T47D (cell line): ENCODE measurements at places on chromosomes 2 and 18.

- no peak for DNase-seq
Measured at GRCh38 chr18:77069931-77070330, 62.7 kb downstream of the MBP start.

GRCh38 chr2:177547122-177547521 lies 154.5 kb downstream of the AGPS start:
- no peak for DNase-seq

DNA sequence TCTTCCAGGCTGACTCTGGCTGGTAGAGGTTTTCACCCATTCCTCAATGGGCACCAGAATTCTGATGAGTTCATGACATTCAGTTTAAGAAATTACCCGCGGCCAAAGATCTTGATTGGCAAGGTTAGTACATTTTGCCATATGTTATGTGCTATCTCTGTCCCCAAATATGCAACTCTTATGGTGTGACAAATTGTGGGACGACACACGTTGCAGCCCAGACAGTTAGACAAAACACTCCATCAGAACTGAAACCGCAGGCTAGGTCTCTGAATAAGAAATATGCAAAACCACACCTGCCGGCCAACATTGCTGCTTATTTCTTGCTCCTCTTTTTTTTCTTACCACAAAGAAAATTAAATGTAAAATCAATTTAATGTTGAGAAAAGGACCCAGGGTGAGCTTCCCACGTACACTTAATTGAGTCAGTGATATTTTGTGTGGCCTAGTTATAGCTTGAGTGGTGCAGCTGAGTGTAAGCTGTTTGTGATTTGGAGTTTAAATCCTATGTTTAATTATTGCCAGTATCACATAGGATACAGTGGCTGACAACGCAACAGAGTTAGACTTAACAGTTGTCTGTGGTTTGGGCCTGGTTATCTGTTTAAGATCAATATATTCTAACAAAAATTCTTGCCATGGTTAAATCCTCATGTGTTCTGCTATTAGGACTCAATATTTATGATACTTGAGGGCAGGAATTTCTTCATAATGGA lies 35.7 kb upstream of the LTBP1 start:
- DNase-seq = no peak

GRCh38 chr2:25822190-25823117 lies 55.8 kb downstream of the ASXL2 start:
- no peak for DNase-seq

GRCh38 chr2:45944074-45944473 lies 292.6 kb downstream of the PRKCE start:
- peak; percentile 47 for DNase-seq

DNA sequence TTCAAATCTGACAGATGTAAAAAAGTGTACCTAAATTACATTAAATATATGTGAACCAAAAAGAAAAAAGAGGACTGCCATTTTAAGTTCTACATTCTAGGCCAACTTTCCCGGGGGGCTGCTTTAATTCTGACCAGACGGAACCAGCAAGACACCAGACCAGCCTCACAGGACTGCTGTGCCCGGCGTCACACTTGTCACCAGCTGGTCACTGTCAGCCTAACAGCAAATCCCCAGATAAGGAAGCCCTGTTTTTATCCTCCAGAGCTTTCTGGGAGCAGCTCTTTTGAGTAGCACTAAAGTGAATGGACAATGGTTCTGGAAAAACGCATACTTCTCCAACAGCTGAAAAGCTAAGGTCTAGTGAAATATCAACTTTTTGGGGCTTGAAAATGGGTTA lies 35.6 kb downstream of the CYB5A start:
- no peak for DNase-seq

GRCh38 chr2:110099038-110099425 lies 16.6 kb downstream of the MALL start:
- no peak for DNase-seq

- peak; percentile 61 for DNase-seq
Measured at GRCh38 chr18:48948112-48949049, 2.4 kb downstream of the SMAD7 start.

DNA sequence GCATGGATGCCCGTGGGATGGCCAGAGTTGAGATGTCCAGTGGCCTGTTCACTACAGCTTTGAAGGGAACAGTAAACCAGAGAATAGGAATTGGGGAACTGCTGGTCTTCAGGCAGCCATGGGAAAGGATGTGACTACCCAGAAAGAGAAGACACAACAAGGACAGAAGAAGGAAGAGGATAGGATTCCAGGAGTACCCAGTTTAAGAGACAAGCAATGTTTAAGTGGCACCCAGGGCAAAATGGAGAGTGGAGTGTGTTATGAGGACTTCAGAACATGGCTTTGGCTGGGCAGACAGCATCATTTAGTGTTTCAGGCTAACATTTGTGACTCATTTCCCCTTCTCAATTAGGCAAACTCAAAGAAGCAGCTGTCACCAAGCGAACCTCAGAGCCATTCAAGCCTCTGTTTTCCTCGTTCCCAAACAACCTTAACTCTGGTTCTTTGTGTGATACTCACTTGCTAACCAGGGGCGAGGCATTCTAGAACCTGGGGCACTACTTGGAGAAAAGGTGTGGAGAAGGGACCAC lies 4.0 kb upstream of the FAM124B start:
- no peak for DNase-seq

DNA sequence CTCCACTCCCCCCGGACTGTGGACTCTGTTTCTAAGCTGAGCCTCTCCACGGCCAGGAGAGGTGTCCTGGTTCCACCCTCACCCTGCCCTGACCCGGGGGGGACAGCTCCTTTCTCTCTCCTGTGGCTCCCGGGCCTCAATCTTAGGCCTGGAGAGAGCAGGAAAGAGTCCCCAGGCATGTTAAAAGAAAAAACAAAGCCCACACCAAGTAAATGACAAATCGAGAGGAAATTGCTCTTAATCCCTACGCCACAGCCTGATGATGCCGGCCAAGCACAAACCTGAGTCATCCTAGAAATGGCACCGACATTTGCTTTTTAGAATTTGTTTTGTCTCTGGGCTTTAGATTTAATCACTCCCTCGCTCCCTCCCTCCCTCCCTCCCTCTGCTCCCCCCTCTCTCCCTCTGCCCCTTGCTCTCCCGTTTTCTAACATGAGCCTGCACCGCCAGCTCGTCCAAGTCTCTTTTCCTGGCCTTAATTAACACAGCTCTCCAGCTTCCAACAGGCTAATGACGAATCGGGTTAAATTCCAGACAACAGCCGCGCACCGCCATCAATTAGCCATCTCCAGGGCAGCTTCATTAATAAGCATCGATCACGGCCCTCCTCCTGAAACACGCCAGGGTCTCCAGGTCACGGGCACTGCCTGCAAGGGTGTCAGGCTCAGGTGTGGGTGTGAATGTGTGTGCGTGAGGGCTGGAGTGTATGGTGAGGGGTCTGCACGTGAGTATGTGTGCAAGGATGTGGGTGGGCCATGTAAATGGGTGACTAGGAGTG lies 230.8 kb downstream of the CELF4 start:
- DNase-seq = no peak

GRCh38 chr2:8541223-8541622 lies 140.6 kb upstream of the ID2 start:
- no peak for DNase-seq

GRCh38 chr2:47269316-47270232 lies 114.5 kb upstream of the STPG4 start:
- DNase-seq = no peak

GRCh38 chr2:78315368-78315767 lies 710.1 kb upstream of the REG3G start:
- no peak for DNase-seq

DNA sequence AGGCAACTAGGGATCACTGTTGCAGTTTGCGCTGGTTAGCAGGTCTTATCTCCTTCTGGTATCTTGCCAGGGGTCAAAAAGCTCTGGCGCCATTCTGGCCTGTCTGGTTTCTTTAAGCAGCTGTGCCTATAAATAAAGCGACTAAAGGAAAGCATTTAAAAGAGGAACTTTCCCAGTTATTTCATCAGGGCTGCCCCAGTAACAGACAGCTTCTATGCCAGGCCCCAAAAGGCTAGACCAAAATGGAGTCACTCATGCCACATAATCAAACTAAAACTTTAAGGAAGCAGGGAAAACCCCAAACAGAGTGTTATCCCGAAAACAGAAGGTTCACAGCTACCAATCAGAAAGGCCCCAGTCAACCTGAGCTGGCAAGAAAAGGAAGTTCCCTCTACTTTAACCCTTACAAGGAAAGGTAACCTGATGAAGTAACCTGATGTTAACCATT lies 41.2 kb upstream of the HNRNPA3 start:
- DNase-seq = no peak

GRCh38 chr2:121977326-121977725 lies 221.9 kb downstream of the TSN start:
- no peak for DNase-seq

GRCh38 chr2:99354070-99354469 lies 16.9 kb downstream of the EIF5B start:
- no peak for DNase-seq

DNA sequence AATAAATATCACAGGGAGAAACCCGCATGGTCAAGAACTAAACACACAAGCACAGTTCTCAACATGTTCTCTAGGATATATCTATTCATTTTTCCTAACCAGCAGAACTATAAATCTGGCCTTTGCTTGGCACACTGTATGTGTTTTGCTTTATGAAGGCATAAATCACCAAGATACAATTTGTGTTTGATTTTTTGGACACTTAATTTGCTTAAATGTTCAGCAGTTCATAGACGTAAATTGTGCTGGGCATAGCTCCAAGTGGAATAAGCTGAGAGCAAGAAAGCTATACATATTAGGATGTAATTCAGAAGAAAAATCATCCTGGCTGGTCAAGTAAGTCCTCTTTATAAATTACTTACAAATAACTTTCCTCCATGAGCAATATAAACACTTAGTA lies 341.5 kb upstream of the ATP5MC3 start:
- DNase-seq = no peak

- no peak for DNase-seq
Measured at GRCh38 chr18:30705943-30706342, 336.6 kb downstream of the DSC3 start.

- no peak for DNase-seq
Measured at GRCh38 chr2:74688881-74689280, 34.8 kb downstream of the SEMA4F start.

DNA sequence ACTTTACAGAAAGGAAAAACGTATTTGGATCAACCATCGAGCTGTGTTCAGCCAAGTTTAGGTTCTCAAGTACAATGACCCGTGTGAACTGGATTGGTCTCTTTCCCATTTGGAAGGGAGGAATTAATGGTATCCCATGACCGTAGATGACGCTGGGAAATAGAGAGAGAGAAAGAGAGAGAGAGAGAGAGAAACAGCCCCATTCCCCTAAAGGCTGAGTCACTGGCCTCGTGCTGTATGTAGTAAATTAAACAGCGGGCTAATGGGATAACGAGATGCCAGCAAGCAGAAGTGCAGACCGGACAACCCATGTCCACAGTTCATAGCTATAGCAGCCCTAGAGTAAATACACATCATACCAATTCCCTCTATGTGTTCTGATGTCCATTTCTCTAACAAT lies 99.6 kb downstream of the BCL11A start:
- no peak for DNase-seq

GRCh38 chr18:48636436-48636835 lies 97.6 kb downstream of the CTIF start:
- no peak for DNase-seq

GRCh38 chr18:51523671-51524070 lies 326.2 kb upstream of the MEX3C start:
- no peak for DNase-seq

DNA sequence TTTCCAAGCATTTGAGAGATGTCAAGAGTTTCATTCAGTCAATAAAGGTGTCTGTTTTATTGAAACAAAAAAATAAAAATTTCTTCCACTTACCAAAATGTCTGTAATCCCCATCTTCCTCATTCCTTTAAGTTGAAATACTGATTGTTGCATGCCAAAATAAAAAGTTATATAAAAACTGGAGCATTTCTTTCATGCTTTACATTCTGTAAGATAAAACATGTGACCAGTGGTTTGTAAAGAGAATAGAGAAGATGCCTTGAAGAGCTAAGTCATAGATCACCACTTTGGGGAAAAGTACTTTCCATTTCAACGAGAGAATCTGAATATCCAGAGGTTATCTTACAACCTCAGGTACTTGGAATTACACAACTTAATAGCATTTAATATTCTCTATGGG lies 35.9 kb upstream of the MYO1B start:
- DNase-seq = no peak

DNA sequence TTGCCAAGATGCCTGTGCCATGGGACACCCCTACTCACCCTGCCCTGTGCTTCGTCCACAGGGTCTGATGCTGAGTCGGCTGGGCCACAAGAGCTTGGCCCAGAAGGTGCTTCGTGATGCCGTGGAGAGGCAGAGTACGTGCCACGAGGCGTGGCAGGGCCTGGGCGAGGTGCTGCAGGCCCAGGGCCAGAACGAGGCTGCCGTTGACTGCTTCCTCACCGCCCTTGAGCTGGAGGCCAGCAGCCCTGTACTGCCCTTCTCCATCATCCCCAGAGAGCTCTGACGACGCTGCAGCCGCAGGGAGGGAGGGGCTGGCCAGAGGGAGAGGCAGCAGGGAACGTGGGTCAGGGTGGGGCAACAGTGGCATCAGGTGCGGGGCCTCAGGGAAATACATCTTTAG lies 81.5 kb downstream of the STPG4 start:
- no peak for DNase-seq

GRCh38 chr18:56166914-56167313 lies 471.5 kb downstream of the TXNL1 start:
- DNase-seq = no peak

GRCh38 chr2:19769513-19769912 lies 132.3 kb downstream of the TTC32 start:
- no peak for DNase-seq

DNA sequence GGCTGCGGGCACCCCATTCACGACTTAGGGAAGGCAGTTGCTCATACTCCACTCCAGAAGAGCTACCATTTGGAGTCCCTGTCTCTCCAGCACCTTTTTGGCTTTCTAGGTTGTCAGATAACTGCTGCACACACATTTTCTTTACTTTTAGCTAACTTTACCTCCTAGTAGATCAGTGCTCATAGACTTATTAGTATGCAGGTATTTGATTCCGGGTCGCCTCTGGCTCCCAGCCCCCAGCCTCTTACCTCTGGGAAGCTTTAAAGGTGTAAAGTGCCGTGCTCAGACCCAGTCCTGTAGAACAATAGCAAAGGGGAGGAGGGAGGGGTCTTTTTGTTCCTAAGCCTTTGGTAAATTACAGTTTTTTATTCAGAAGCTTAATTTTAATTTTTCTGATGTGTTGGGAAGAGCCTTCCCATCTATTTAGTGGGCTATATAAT lies 102.9 kb downstream of the SPTBN1 start:
- DNase-seq = no peak

DNA sequence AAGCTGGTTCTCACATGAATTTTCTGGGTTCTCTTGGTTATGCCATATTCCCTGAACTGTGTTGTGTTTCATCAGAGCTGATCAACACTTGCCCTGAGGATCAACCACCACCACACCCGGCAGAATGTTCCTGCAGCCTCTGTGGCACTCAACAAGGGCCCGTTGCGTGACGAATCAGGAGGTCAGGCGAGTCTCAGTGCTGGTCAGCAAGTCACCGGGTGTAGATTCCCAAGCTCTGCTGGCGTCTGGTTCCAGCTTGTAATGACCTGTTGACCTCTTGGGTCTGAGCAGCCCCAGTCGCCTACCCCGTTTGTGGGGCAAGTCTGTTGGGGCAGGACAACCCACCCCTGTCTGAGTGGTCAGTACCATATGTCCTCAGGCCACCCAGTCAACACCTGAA lies 46.0 kb downstream of the ADCY3 start:
- DNase-seq = no peak

GRCh38 chr2:171046048-171046560 lies 114.6 kb downstream of the TLK1 start:
- no peak for DNase-seq
